Activated CD4-positive, alpha-beta memory T cell treated with anti-CD3 and anti-CD28 coated beads, Interleukin-2, amount 10 ng/mL, durations not matched to agents 7 days and 5 days (primary cell): ENCODE measurements at places on chromosomes 5 and 9. TPM values are rescaled to one million over a fixed set of nuclear protein-coding genes. Genes with fewer than 3 reads are reported as not detected.

ITGA2 gene
- total RNA-seq, result 11.2 TPM

ENC1 gene
- 0.43 TPM for total RNA-seq

ADAMTS13 gene
- 2.4 TPM for total RNA-seq

POC5 gene
- 21.5 TPM for total RNA-seq

TICAM2 gene
- total RNA-seq, result 1.8 TPM

DNA sequence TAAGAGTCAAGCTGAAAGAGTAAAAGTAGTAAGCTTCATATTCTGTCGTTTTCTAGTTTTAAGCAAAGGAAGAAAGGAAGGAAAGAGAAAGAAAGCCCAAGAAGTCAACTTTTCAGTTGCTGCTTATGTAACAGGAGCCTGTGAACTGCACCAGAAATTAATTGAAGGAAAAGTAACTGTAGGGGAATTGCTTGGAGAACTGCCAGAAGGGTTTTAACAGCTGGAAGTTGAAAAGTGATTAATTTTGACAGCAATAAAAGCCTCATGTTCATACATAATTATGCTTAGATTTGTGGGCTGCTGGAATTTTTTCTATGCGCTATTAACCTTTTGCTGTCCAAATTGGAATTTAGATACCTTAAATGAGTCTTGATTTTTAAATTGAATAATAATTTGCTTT is 255.7 kb downstream of the ENC1 start:
- no peak for DNase-seq

DNA sequence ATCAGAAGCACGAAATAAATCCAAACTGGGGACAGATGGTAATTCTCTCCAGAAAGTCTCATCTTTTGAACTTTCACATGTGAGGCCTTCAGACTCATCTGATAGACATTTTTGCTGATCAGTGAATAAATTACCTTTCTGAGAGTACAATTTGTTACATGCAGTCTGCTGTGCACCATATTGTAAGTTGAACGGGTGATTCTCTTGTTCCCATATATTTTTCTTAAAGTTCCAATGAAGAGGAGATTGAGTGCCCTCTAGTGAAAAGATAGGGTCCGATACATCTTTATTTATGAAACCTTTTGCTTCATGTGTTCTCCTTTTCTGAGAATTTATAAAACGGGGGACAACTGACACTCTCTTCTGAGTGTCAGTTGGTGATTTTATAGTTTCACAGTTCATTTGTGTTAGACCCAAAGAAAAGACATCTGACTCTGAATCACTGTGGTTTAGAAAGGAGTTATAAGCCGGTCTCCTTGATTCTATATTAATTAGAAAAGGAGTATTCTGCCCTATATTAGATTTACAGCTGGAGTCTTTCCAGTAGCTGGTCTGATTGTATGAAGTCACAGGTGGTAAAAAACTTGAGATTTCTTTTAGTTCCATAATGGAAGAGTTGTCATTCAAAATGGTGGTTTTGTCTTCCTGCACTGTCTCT is 30.4 kb downstream of the GNG10 start:
- DNase-seq, result no peak

GRCh38 chr9:111114486-111114885 is 76.2 kb upstream of the LPAR1 start:
- no peak for DNase-seq

GRCh38 chr5:163338-163620 is 28.0 kb upstream of the LRRC14B start:
- DNase-seq, result no peak
